CD8-positive, alpha-beta T cell (primary cell): ENCODE measurements at places on chromosomes 11 and 22.
A peak's percentile ranks its signal among the peaks of the same experiment; 100 is the strongest.

- DNase-seq, result no peak
Measured at GRCh38 chr11:76523147-76523546, 78.3 kb downstream of the EMSY start.

DNA sequence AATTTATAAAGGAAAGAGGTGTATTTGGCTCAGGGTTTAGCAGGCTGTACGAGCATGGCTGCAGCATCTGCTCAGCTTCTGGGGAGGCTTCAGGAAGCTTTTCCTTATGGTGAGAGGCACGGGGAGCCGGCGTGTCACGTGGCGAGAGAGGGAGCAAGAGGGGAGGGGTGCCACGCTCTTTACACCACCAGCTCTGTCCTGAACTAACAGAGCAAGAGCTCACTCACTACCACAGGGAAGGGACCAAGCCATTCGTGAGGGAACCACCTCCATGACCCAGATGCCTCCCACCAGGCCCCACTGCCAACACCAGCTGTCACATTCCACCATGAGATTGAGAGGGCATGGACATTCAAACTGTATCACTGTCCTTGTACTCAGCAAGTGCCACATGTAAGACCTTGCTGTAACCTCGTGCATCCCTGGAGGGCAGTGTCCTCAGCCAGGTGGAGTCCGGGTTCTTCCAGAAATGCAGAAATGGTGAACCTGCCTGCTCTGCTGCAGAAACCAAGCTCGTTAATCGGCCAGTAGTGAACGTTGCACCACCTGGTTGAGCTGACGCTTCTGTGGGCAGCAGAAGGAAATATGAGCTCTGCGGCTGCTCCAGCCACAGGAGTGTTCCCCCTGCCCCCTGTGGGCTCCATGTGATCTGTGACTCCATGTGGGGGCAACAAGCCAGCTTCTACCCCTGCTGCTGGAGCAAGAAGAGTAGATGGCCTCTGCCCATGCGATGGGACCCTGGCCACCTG, 368.6 kb downstream of the TBC1D22A start:
- no peak for DNase-seq

GRCh38 chr11:6746086-6746618, 25.6 kb downstream of the OR2AG2 start:
- peak; percentile 35 for DNase-seq

DNA sequence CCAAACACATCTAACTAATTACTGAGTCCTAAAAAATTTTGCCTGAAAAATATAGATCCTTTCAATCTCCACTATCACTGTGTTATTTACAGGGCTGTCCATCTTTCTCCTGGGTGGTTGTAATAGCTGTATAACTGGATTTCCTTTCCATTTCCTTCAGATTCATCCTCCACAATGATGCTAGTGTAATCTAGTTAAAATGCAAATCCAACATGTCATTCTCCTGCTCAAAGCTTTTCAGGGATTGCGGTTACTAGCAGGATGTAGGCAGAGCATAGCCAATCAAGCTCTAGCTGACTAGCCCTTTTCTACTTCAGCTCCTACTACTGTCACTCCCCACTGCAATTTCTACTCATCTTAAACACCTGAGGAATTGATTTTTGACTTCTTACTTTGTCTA, 283.0 kb downstream of the RAB38 start:
- no peak for DNase-seq

DNA sequence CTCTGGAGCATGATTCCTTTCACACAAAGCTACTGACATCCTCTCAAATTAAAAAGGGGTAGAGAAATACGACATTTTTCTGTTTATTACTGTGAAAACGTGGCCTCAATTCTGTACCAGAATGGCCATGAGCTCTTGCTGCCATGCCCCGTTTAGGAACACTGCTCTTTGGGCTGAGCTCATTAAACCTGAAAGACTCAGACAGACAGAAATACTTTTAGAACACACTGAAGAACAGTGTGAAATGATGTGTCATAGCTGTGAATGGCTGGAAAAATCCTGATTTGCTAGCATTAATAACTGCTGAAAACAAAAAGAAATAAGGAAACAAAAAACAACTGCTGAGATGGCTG, 32.2 kb upstream of the TMEM135 start:
- no peak for DNase-seq

DNA sequence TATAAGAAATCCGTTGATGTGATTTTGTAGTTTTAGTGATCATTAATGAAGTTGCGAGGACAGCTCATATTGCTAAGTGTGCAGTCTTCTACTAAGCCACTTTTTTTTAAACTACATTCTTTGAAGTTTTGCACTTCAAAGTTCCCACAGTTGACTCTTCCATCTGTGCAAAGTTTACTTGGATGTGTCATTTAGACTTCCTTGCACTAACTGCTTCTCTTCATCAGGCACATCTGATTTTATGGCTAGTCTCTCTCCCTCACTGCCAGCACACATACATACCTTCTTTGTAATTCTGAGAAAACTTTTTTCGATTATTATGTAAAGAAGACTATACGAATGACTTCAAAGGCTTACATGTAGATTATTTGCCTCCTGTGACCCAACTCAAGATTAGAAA, 250.0 kb downstream of the DYNC2H1 start:
- DNase-seq, result no peak

- DNase-seq, result no peak
Measured at GRCh38 chr22:47129902-47130635, 367.6 kb downstream of the TBC1D22A start.

- DNase-seq, result no peak
Measured at GRCh38 chr11:102168481-102168880, 58.2 kb downstream of the YAP1 start.

DNA sequence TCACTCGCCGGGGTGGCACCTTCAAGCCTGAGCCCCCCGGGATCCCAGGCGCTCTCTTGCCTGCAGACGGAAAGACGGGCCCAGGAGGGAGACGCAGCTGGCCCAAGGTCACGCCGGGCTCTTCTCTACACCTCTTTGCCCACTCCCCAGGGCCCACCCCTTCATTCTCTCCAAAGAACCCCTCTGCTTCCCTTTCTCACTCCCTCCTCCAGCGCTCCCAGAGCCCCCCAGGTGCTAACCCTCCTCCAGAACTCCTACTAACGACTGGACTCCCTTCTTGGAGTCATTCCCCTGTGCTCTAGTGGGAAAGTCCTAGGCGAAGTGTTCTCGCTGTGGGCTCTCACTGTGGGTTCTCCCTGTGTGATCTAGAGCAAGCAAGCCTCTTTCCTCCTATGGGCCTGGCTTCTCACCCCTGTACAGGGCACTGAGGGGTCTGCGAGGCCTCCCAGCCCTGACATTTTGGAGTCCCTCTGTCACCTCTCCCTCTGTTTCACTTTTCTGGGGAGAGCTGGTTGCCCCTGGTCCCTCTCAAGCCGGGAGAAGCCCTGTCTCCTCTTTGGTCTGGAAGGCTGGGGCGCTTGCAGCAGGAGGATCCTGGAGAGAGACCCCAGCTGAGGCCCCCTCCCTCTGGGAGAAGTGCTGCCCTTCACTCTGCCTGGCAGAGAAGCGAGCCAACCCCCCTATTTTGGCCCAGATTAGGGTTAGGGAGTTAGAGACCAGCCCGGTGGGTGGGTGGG, 858 bp downstream of the OAF start:
- no peak for DNase-seq

DNA sequence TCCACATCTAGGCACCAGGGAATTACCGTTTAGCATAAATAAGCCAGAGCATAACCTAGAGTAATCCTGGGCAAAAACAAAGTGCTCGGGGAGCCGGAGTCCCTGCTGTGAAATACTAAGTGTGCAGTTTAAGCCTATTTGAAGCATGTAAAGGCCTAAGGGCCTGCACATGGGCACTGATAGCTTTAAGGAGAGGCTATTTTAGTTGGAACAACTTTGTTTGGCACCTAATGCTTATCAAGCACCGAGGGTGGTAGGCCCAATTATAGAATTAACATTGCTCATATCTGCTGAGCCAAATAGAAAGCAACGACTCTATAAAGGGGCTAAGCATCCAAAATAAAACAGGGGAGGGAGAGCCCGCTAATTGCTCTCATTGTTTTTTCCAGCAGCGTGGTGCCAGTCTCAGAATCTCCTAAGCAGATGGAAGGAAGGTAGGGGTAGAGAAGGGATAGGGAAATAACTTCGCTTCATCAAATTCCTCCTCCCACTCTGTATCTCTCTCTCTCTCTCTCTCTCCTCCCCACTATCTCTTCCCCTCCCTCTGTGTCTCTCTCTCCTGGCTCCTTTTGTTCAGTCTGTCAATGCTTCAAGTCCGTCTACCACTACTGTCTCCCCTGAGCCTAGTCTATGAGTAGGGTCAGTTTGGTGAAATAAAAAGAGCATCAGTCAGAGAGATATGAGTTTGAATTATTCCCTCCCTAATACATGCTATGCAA, 292.8 kb downstream of the NXPE2 start:
- DNase-seq, result no peak

DNA sequence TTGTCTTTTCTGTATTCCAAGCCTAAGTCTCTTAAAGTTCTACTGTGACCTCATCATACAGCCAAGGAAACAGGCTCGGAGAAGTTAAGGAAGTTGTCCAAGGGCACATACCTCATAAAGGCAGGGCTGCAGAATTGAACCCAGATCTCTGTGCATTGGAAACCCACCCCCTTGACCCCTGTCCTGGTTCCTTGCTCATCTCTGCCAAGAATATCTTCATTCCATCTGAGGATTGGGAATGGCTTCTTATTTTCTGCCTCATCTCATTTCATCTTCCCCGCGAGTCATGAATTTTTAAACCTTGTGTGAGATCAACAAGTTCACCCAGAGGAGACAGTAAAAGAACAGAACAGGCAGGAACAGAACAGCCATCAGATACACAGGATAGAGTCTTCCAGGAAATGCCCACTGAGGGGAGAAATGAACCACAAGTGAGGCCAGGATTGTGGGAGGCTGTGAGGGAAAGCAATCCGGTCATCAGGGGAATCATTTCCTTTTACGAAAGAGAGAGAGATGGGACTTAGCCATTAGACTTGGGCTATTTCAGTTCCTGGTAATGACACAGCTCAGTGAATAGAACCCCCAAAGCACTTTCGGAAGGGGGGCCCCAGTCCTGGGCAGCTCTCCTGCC, 34.4 kb upstream of the LRRC10B start:
- DNase-seq, result no peak

GRCh38 chr11:64990222-64990923, 6.4 kb downstream of the BATF2 start:
- no peak for DNase-seq

- no peak for DNase-seq
Measured at GRCh38 chr22:46143491-46144147, 6.7 kb upstream of the PPARA start.

DNA sequence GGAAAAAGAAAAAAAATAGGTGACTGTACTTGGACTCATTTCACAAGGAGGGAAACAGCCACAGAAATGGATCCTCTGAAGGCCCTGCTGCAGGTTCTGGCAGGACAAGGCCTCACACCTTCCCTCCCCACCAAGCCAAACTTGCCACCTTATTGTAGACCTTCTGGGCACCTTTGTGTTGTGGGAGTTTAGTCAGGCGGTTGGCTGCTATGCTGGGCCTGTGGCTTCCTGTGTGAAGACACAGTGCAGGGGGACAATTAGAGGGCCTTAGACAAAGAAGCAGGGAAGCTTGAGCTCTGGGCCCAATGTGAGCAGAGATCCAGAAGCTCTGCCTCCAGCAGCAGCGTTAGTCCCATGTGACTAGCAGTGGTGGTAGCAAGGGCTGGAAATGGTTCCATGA, 4.2 kb downstream of the RAB1B start:
- no peak for DNase-seq

GRCh38 chr11:86303257-86303656, 1.2 kb downstream of the HIKESHI start:
- no peak for DNase-seq

GRCh38 chr11:123247813-123248379, 52.8 kb upstream of the CLMP start:
- DNase-seq, result no peak

GRCh38 chr11:75839851-75840250, 24.8 kb downstream of the UVRAG start:
- no peak for DNase-seq

DNA sequence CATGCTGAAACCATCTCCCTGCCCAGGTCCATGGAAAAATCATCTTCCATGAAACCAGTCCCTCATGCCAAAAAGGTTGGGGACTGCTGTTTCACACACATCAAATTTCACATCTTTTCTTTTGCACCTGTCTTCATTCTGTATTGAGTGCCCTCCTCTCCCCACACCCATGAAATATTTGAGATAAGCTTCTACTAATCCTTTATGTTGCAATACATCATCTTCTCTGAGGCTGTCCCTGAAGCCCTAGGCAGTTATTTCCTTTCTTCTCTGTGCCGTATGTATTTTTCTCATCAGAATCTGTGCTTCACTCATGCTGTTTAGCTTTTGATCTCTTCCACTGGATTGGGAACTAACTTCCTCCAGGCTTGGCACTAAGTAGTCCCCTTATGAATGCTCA, 40.0 kb upstream of the RRM1 start:
- no peak for DNase-seq

DNA sequence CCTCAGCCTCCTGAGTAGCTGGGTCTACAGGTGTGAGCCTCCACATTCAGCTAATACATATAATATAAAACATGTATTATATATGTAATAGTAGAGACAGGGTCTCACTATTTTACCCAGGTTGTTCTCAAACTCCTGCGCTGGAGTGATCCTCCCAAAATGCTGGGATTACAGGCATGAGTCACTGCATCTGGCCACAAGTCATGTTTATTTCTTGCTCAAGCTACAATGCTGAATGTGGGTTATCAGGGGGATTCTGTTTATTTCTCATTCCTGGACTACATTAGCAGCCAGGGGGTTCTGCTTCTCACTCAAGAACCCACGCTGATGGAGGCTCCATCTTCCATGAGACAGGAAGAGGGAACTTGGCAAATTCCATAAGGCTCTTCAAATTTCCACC, 24.8 kb downstream of the FOLR3 start:
- DNase-seq, result no peak

DNA sequence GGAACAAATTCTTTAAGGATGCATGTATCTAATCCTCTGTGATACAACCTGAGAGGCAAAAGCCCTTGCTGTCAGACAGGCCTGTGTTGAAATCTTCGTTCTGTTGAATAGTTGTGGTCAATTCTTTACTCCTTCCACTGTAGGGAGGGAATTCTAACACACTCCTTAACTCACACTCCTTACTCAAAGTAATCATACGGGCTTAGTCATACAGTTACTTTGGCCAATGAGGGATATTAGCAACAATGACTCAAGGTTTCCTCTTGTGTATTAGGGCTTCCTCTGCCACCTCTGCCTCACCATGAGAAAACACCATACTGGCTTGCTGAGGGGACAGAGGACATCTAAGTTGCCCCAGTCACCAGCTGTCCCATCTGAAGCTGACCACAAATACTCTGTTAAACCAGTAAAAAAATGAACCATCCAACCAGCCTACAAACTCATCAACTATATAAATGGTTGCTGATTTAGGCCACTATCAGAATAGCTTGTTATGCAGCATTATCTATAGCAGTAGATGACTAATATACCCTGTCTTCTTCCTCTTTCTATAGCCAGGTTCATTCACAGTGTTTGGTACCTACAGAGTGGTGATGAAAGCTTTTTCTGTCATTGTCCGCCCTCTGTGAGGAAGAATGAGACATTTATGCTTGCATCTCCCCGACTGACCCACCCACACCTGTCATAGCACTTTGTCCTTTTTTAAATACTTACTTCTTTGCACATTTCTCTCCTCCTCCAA, 322.8 kb upstream of the SYN3 start:
- no peak for DNase-seq
